ENCODE measurements at places on chromosomes 4 and X.

DNA sequence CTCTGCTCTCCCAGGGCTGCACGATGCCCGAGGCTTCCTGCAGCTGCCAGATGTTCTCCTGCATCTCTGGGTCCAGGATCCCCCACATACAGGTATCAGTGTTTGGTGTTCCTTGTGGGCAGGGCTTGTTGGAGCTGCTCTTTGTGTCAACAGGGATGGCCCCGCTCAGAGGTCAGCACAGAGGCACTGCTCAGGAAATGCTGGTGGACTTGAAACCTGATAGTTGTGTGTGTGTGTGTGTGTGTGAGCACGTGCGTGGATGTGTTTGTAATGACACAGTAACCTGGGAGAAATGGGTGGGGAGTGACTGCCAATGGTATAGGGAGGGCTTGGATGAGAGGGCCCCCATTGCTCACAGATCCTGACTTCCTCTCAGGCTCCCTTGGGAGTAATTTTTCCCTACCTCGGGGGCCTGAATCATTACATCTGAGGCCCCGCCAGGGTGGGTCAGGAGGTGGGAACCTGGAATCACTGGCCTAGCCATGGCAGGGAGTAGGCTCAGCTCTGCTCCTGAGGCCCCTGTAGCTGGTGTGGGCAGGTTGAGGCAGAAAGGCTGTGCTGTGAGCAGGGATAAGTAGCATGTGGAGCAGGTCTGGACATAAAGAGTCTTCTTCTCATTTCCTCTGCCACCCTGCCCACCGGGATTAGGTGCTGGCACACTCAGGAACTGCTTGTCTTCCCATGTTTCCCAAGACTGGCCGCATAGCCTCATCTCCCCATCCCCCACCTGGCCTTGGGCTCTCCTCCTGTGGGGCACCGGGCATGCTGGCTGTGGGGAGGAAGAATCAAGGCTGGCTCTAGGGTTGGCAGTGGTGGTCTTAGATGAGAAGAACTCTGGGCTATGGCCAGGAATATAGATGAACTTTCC is 2.5 kb upstream of the EFNB1 start:
- no peak for DNase-seq

DNA sequence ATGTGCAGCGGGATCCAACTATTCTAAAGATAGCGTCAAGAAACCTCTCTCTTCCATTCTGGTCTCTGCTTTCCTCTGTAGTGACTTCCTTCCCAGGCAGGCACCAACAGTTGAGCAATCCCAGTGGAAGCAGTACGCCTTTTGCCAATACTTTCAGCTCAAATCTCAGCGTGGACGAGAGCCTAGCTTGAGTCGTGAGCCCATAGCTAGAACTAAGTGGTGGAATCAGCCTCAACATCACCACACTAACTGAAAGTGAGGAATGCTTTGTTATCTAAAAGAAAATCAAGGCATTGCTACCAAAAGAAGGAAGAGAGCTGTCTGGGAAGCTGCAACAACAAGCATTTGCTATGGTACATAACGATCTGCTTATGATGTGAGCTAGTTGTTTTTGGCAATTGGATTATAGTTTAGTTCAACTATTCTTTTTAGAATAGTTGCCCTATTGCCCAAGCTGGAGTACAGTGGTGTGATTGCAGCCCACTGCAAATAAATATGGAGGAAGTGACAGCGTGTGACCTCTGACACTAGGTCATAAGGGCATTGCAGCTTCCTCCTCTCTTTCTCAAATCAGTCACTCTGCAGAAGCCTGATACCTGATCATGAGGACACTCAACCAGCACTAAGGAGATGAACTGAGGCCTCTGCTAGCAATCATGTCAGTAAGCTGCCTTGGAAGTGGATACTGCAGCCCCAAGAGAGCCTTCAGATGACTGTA is 24.7 kb upstream of the FRYL start:
- DNase-seq = no peak

GRCh38 chr4:170007113-170007512 is 19.1 kb downstream of the MFAP3L start:
- no peak for DNase-seq

GRCh38 chrX:134883137-134883700 is 107.6 kb upstream of the SMIM10 start:
- DNase-seq = no peak

- DNase-seq = no peak
Observed at GRCh38 chrX:39592776-39593175, 505.0 kb downstream of the BCOR start.

DNA sequence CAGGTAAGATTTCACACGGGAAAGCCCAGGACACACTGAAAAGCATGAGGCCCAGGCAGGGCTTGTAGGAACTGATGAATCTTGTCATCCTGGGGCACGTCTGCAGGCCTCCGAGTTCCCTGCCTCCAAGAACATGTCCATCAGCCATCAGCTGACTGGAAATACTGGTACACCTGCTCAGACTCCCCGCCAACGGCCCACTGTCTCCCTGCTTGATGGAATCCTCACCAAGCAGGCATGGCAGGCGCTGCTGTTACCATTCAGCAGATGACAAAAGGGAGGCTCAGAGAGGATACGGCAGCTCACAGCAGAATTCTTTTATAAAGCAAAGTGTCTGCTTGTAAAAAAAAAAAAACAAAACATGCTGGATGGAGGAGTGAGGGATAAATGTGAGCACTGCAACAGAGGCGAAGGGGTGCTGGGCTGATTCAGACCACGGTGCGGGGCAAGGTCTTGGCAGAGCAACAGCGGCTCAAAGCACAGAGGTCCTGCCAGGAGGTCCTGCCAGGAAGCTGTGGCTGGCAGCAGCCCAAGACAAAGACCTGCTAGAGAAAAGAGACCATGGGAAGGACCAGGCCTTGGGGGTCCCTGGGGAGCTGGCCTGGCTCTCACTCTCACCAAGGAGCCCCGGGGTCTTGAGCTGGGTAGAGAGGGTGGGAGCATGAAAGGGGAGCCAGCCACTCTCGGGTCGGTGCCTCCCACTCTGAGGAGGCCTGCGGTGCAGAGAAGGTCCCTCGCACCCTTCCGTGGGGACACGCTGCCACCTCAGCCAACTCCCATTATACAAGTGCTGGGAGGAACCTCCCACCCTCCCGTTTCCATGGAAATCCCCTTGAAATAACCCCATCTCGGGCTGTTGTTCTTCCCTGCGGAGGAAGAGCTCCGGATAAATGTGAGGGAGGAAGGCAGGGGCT is 25.6 kb downstream of the PPP2R2C start:
- no peak for DNase-seq

GRCh38 chrX:66915893-66916292 is 277.0 kb upstream of the EDA2R start:
- no peak for DNase-seq

GRCh38 chr4:14302021-14302420 is 674.5 kb upstream of the BOD1L1 start:
- no peak for DNase-seq

GRCh38 chr4:10524196-10524833 is 67.1 kb upstream of the ZNF518B start:
- no peak for DNase-seq

DNA sequence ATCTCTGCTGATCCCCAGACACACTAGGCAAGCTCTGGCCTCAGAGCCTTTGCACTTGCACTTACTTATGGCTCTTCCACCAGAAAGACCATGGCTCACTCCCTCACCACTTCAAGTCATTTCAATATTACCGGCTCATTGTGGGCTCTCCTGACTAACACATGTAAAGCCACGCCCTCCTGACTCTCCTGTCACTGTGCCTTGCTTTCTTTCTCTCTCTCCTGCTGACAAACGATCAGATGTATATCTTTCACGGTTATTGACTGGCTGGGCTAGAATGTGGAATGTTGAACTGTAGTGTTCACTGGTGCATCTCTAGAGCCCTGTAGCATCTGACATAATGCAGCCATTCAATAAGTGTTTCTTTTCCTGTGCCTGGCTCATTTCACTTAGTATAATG is 425.1 kb downstream of the RAB28 start:
- DNase-seq = no peak

DNA sequence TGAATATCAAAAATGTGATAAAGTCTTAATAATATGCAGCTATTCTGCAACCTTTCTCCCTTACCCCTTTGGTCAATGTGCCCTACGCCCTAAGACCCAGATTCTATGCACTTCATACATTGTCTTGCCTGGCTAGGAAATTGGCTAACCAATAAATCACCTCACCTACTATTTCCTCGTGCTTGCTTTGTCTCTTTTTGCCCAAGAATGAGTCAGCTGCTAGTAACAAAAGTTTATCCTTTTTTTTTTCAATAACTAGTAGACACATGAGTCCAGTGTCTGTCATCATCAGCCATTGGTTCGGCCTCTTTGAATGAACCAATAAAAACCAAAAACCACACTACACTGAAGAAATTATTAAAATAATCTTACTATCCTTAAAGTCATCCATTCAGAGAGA is 387.1 kb downstream of the PPP3CA start:
- DNase-seq = no peak

DNA sequence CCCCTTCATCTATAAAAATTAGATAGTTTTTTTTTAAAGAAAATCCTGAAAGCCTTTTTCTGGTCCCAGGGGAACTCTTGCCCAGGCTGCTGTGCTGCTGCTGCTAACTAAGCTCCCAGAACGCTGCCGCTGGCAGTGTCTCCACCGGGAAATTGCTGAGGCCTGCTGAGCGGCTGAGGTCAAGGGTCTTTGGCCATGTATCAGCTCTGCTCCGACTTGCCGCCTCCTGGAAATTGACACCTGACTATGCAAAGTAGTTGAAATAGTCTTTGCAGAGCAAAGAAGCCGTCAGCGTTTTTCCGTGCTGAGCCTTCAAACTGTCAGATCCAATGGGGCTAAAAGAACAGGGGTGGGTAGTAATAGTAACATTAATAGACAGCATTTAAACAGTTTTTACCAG is 839 bp downstream of the QDPR start:
- DNase-seq = no peak
